Hippocampal formation (tissue), 2 donors: ENCODE measurements at places on chromosomes 16 and 17.

DNA sequence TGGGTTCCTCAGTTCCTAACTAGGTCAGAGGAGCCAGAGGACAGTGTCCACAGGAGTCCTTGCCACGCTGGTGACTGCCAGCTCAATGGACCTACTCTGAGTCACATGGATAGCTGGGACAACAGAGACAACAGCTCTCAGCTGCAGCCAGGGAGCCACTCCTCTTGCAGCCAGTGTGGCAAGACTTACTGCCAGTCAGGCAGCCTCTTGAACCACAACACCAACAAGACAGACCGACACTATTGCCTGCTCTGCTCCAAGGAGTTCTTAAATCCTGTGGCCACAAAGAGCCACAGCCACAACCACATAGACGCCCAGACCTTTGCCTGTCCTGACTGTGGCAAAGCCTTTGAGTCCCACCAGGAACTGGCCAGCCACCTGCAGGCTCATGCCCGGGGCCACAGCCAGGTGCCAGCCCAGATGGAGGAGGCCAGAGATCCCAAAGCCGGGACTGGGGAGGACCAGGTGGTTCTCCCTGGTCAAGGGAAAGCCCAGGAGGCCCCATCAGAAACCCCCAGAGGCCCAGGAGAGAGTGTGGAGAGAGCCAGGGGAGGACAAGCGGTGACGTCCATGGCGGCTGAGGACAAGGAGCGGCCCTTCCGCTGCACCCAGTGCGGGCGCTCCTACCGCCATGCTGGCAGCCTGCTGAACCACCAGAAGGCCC lies 6.7 kb downstream of the ZNF646 start:
- no peak for DNase-seq

GRCh38 chr17:83080858-83081683 lies 1.7 kb downstream of the METRNL start:
- no peak for DNase-seq

DNA sequence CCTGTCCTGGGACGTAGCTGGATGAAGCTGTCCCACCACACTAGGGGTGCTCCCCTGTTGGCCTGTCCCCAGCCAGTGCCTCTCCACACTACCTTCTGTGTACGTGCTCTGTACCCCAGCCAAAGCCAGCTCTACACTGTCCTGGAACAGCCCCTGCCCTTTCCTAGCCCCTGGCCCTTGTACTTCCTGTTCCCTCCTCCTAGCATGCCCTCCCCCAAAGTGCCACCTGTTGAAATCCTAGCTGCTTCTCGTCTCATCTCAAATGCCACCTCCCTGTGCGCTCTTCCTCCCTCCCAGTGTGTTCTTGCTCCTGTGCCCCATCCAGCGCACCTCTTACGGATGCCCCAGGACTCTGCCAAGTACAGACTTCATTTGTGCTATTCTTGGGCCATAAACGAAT lies 33.5 kb downstream of the IRX3 start:
- DNase-seq: no peak

DNA sequence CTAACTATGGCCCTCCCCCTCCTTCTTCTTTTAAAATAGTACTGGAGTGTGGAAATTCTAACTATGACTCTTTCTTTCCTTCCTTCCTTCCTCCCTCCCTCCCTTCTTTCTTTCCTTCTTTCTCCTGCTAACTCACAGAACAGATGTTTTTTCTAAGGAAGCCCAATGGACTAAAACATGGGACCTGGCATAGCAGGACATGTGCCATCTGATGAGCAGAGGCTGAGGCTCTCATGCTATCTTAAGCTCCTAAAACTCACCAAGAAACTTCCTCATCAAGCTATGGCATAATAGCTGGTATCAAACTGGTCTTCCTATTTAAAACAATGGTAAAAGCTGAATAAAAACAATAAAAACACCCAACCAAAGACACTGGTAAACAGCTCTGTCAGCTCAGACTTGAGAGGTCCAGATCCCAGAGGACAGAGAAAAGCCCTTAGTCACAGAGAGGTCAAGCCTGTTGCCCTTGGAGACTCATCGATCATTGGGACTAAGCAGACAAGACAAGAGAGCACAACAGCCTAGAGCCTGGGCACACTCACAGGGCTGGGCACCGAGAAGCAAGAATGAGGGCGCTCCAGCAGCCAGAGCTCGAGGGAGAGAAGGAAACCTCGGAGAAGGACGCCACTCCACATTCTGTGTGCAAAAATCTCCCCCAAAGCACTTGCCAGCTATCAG lies 27.6 kb downstream of the SLC38A10 start:
- DNase-seq: no peak

DNA sequence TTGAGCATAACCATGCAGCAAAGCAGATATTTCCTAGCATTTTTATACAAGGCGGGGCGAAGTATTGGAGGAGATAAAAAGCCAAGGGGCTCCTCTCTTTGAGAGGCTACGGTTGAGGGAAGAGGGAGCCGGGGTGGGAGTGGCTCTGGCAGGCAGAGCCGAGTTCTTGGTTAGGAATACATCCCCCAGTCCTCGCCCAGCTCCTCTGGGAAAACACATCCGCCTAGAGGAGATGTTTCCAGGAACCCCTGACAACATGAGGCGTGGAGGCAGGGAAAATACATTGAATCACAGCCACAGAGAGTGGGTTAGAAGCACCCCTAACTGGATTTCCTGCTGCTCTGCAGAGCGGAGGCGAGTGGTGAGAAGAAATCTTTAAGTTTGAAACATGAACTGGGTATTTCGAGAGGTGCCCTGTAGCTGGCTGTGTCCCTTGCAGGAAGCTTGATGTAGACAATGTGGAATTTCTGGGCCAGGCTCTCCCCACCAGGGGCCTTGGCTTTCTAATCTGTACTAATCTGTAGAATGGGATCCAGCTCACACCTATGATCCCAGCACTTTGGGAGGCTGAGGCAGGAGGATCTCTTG lies 27.3 kb downstream of the TTYH2 start:
- DNase-seq: no peak

- no peak for DNase-seq
Measured at GRCh38 chr17:73625006-73625405, 19.2 kb downstream of the SDK2 start.

- no peak for DNase-seq
Measured at GRCh38 chr17:78396441-78397337, 18.2 kb downstream of the PGS1 start.

DNA sequence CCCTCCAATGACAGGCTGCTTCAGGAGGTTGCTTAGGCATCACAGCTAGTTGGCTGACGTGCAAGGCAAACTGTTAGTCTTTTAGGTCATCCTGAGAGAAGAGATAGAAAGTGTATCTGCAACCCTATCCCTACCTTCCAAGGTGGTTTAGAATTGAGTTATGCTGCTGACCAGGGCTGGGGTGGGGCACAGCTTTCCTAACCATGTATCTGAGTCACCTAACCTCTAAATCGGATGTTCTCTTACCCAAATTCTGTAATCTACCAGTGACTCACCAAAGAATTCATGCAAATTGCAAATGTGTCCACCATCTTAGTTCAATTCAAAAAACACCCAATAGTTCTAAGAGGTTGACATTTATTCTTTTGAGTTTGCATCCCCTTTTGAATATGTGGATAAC lies 107.2 kb upstream of the DYNLRB2 start:
- DNase-seq: no peak

DNA sequence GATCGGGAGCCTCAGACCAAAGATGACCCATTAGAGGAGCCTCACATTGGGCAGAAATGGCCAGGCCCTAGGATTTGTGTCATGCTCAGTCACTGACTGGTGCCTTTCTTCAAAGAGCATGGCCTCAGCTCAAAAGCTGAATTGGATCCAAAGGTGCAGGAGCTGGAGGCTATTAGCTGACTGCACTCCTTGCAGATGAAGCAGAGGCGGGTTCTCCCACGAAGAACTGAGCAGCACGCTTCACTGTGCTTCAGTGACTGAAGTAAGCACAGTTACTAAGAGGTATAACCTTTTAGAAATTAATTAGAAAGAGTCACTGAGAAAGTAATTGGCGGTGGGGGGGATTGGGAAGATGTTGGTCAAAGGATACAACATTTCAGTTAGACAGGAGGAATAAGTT lies 18.7 kb upstream of the COX10 start:
- DNase-seq: no peak
